ENCODE measurements at places on chromosomes 16 and 17. TPM values are rescaled to one million over a fixed set of nuclear protein-coding genes. Genes with fewer than 3 reads are reported as not detected.
A peak's percentile ranks its signal among the peaks of the same experiment; 100 is the strongest.

Gene ITGAE
- polyA plus RNA-seq = 57.8 TPM

DNA sequence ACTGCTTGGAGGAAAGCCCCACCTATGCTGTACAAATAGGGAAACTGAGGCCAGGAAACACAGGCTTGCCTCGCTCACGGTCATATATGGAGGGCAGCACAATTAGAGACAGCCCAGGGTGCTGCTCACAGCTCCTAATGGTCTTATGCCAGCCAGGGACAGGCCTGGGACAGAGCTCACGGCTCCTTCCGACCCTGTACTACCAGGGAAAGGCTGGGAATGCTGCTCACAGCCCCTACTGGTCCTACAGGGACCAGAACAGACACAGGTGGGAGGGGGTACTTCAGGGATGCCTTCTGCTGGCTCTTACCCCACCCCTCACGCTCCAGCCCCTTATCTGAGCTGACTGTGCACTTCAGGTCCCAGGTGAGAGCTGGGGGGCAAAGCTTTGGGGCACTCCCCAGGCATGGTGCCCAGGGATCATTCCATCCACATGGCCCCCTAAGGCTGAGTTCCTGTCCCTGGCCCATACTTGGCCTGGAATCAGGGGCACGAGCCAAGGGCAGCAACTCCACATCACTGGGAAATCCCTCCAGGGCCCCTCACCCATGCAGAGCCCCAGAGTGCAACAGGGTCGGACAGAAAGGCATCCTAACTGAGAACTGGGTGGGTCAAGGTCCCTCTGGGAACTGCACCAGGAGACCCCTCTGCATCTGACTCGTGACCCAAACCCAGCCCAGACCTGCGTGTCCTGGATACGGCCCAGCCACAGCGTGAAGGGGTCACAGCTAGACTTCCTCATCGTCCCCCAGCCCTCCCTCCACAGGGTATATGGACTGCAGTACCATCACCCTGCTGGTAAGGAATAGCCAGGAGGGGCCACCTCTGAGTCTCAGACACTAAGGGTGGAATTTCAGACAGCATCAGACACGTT, 5.9 kb downstream of the RHBDF1 start:
- no peak for DNase-seq

GRCh38 chr17:67116045-67116575, 71.8 kb downstream of the CACNG1 start:
- no peak for DNase-seq

DNA sequence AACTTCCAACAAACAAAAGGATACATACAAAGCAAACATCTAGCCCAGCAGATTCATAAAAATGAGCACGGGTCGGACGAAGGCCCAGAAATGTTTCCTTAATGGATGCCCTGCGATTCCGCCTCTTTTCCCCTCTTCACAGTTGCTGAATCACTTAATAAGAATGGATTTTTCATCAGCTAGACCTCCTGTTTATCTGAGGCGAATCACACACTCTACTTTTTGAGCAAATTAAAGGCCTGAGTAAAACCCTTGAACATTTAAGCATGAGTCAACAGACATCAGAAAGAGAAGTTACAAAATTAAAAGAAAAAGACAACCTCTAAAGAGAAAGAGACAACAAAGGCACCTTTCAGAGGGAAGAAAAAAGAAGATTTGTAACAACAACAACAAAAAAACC, 44.7 kb downstream of the HS3ST3A1 start:
- DNase-seq = no peak

Gene NPW
- 0.48 TPM for polyA plus RNA-seq

DNA sequence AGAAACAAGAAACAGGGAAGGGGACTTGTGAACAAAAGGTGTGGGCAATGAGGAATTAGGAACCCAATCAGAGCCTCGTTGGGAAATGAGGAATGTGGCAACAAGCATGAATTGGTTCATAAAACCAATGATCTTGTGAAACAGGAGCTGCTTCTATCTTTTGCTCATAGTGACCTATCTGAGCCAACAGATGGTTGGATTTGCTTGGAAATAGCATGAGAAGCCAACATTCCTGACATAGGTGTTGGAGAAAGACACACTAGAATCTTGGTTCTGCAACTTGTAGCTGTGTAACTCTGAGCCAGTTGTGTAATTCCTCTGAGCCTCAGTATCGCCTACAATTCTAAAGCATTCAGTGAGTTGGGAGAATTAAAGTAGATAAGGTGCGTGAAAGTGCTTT, 251.9 kb upstream of the AXIN2 start:
- no peak for DNase-seq

- DNase-seq = peak; percentile 56
Observed at GRCh38 chr17:80866050-80866793, 125.4 kb upstream of the CHMP6 start.

Gene DYNLRB2
- polyA plus RNA-seq = not detected

GRCh38 chr16:68910051-68910450, 66.7 kb downstream of the TANGO6 start:
- no peak for DNase-seq
